H9 (cell line): ENCODE measurements at places on chromosomes 3 and 15. TPM values are rescaled to one million over a fixed set of nuclear protein-coding genes. Genes with fewer than 3 reads are reported as not detected.

DNA sequence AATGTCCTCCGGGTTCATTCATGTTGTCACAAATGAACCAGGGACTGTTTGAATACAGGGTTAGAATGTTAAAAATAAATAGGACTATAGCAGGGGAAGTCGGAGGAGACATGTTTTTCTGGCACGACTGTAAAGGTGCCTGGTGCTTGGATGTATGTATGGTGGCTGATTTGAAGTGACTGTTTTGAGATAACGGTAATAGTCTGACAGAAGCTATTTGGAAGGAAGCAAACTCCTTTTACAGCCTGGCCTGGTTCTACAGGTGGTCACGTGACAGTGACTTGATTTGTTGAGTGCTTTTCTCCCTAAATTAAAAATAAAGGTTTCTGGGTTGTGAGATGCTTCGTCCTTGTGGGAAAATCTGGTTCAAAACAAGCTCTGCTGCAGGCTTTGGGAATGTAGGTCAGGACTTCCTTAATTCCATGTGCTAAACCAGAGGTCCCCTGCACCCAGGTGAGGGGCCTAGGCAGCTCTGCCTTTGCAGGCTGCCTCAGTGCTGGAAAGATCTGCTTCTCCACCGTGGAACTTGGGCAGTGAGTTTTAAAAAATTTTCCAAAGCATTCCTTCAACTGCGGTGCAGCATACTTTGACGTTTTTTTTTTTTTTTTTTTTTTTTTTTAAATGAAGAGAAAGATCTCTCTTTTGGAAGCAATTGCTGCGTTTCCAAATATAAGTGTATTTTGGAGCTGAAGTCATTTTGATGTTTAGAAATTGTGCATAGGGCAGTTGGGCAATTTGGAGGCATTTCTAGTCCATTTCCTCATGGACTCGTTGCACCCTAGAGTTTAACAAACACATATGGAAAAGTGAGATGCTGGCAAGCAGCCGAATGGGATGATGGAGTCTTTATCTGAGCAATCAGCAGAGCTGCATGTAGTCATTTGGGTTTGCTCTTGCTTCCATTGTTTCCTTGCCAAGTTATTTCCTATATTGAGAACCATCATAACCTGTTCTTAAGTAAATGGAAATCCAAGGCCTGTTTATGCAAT, 30.9 kb downstream of the ITPR1 start:
- H3K36me3 ChIP-seq: no peaks in the 10 kb centered on the region
- H3K4me1 ChIP-seq: no peaks in the 10 kb centered on the region
- no peak overlapping the region for H3K4me3 ChIP-seq
- no peaks in the 10 kb centered on the region for H3K27me3 ChIP-seq
- H3K27ac ChIP-seq: no peak overlapping the region
- no peak for DNase-seq

CDC25A gene
- total RNA-seq: 83.3 and 84.5 TPM in 2 replicates

DNA sequence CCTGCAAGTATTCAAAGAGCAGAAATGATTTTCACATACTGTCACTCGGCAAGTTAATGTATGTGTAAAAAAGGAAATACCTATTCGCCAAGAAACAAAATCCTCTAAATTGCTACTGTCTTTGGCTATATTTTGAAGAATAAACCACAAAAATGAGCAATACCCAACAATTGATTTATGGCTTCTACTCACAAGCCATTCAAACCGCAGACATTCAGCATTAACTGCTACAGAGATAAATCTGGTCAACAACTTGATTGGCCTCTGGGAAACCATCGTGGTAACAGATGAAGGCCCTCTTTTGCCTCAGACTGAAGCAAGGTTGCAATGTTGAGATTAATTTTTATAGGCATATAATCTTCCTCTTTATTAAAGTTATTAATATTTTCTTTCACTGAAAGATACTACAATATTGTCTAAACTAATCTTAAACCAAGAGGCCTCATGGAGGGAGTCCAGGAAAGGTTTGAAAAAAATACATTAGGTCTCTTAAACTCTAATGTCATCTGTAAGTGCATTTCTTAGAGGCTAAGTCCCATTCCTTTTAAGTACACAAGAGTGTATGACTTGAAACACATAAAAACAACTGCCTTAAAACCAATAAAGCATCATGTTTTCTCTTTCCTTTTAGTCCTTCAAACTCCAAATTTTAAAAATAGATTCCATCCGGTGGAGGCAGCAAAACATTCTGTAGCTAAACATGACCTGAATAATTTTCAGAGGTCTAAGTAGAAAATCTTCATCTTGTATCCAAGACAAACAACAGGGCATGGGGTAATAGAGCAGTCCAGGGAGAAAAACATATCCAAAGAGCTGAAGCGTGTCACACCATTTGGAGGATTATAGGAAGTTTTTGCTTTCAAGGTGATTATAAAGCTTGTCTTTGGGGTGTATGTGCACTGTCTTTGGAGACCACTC, 162.4 kb upstream of the TGFBR2 start:
- H3K4me1 ChIP-seq: peaks cover 2% of the 10 kb centered on the region; the same call in 1 of the 2 replicates
- H3K4me3 ChIP-seq: no peak overlapping the region

SMCO1 gene
- total RNA-seq: not detected in 2 replicates

DNA sequence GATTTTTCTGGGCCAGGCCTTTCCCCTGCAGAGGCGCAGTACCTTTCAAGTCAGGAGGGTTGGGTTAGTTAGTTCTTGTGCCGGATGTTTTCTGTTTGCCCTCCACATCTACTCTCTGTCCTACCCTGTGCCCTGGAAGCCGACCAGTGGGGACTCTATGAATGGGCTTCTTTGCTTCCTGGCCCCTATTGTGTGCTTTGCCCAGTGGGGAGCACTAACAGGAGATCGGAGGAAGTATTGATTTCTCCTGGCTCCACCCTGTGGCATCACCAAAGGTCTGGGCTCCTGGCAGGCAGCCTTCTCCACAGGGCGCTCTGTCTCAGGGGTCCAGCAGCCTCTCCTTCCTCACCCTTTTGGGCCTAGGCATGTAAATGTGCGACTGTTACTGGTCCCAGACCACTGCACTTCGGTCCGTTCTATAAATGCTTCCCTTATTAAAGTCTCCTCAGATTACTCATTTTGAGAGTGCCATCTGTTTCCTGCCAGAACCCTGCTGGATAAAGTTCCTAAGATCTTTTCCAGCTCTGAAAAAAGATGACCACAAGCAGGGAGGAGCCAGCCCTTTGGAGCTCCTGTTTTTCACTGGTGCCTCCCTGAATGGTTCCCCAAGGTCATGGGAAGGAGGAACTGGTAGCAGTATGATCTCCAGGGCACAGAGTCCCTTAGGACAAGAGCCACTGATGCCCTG, 44.5 kb downstream of the CTDSPL start:
- DNase-seq: no peak
- H3K27ac ChIP-seq: peak overlapping the region; percentile 23
- H3K4me1 ChIP-seq: peaks cover 5% of the 10 kb centered on the region
- no peaks in the 10 kb centered on the region for H3K27me3 ChIP-seq
- no peaks in the 10 kb centered on the region for H3K36me3 ChIP-seq

- no peak overlapping the region for H3K4me3 ChIP-seq
- no peaks in the 10 kb centered on the region for H3K36me3 ChIP-seq
- no peak for DNase-seq
- H3K27me3 ChIP-seq: no peaks in the 10 kb centered on the region
Observed at GRCh38 chr3:154540950-154541604, 111.1 kb upstream of the GPR149 start.

GRCh38 chr3:128095222-128095703, 28.3 kb downstream of the RUVBL1 start:
- DNase-seq: peak; percentile 82
- no peak overlapping the region for H3K27ac ChIP-seq
- H3K4me3 ChIP-seq: 0 out of 2 replicates have a peak overlapping the region, but pooled peaks have one; percentile 23
- H3K4me1 ChIP-seq: peaks cover 16% of the 10 kb centered on the region
- peaks cover 64% of the 10 kb centered on the region for H3K36me3 ChIP-seq

- no peak overlapping the region for H3K4me3 ChIP-seq
- H3K36me3 ChIP-seq: no peaks in the 10 kb centered on the region
- H3K27me3 ChIP-seq: no peaks in the 10 kb centered on the region
- H3K27ac ChIP-seq: no peak overlapping the region
- H3K4me1 ChIP-seq: no peaks in the 10 kb centered on the region
Observed at GRCh38 chr15:79463043-79463780, 31.1 kb downstream of the MINAR1 start.

DNA sequence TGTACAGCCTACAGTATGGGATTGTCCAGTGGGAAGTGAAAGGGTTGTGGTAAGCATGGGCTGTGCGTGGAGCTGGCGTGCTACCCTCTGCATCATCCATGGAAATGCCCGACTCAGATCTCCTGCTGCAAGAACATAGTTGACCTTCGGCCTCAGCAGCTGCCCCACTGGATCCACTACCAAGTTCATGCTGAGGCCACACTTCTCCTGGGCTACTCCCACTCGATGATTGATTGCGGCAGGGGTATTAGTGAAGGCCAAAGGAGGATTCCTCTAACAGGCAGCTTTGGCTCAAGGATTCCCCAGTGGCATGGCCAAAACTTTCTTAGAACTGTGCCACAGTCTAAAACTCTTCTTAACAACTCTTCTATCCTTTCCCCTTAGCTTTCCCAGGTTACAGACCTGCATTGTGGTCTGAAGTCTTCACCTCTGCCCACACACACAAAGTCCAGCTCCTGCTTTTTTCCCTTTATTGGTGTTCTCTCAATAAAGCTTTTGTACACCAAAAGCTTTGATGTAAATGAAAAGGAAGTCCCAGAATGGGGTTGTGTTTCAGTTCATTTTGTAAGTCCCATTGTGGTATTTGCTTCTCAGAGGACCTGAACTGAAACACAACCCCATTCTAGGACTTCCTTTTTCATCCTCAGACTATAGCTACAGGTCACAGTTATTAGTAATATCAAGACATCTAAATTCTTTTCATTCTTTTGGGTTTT, 4.9 kb upstream of the TBC1D5 start:
- no peak overlapping the region for H3K4me3 ChIP-seq
- H3K4me1 ChIP-seq: no peaks in the 10 kb centered on the region
- H3K36me3 ChIP-seq: no peaks in the 10 kb centered on the region
- no peaks in the 10 kb centered on the region for H3K27me3 ChIP-seq

- H3K36me3 ChIP-seq: no peaks in the 10 kb centered on the region
- no peak for DNase-seq
- H3K4me3 ChIP-seq: no peak overlapping the region
Observed at GRCh38 chr15:46660096-46660842, 1025.4 kb downstream of the SQOR start.

- H3K27ac ChIP-seq: no peak overlapping the region
- peaks cover 8% of the 10 kb centered on the region; the same call in 1 of the 2 replicates for H3K36me3 ChIP-seq
- H3K4me3 ChIP-seq: no peak overlapping the region
- no peak for DNase-seq
Observed at GRCh38 chr15:64224511-64224910, 61.7 kb upstream of the PPIB start.

NUSAP1 gene
- total RNA-seq: 157 and 158 TPM in 2 replicates

GRCh38 chr3:31462050-31462569, 70.6 kb upstream of the STT3B start:
- no peaks in the 10 kb centered on the region for H3K27me3 ChIP-seq
- no peaks in the 10 kb centered on the region for H3K36me3 ChIP-seq
- H3K4me1 ChIP-seq: no peaks in the 10 kb centered on the region; the same call in 1 of the 2 replicates
- H3K27ac ChIP-seq: no peak overlapping the region
- no peak for DNase-seq
- H3K4me3 ChIP-seq: no peak overlapping the region

GUCA1C gene
- total RNA-seq: not detected in 2 replicates

DNA sequence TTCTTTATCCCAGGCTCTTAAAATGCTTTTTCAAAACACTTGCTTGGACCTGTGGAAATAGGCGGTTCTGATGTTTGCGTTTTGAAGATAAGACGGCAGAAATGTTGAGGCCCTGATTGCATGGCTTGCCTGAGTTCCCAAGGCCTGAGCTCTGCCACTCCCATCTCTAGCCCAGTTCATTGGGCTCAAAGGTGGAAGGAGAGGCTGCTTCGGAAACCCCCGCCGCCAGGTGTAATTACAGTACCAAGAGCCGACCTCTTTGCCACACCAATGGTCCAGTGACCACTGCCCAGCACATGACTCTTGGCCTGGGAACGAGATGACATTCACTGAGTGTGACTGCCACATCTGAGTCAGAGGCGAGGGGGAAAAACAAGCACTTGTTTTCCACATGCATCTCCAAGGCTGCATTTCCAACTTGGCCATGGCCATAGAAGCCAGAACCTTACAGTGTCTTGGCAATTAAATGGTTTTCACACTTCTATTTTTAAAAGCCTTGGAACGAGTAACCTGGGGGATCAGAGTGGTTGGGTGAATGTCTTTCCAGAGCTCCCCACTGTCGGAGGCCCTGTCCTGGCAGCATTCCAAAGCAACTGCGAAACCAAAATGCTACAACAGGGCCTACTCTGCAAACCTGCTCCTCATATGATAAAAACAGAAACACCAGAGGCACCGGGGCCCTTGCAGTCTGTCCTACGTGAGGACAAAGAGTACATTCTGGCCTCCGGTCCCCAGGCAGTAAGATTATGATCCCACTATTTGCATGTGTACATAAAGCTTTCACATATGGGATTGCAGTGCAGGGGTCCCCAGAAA, 63.8 kb upstream of the CGNL1 start:
- H3K4me3 ChIP-seq: no peak overlapping the region
- H3K27me3 ChIP-seq: no peaks in the 10 kb centered on the region
- H3K36me3 ChIP-seq: no peaks in the 10 kb centered on the region
- no peaks in the 10 kb centered on the region for H3K4me1 ChIP-seq

CCR9 gene
- not detected in 2 replicates for total RNA-seq

GLT8D1 gene
- 37.0 and 39.3 TPM in 2 replicates for total RNA-seq

DNA sequence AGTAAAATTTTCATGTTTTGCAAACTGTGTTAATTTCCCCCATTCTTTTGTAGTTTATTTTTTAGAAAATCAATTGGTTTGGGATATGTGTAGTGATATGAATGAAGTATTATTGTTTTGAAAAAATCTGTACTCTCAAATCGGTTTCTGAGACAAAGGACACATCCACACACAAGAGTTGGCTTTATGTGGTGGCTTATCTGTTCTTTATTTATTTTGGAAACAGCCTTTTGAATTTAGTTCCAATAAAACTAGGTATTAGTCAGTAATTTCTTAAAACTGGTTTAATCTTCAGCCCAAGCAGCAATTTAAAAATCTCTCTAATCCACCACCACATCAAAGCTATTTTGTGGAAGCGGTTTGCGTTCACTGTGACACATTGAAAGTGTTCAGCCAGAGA, 741.5 kb upstream of the GRM7 start:
- no peaks in the 10 kb centered on the region for H3K4me1 ChIP-seq
- DNase-seq: no peak
- no peak overlapping the region for H3K4me3 ChIP-seq
- H3K27me3 ChIP-seq: no peaks in the 10 kb centered on the region
- no peaks in the 10 kb centered on the region for H3K36me3 ChIP-seq

DHX30 gene
- total RNA-seq: 107 TPM in 2 replicates

PLSCR5 gene
- total RNA-seq: not detected in 2 replicates

SKOR1 gene
- 0.13 TPM in 2 replicates for total RNA-seq

DNA sequence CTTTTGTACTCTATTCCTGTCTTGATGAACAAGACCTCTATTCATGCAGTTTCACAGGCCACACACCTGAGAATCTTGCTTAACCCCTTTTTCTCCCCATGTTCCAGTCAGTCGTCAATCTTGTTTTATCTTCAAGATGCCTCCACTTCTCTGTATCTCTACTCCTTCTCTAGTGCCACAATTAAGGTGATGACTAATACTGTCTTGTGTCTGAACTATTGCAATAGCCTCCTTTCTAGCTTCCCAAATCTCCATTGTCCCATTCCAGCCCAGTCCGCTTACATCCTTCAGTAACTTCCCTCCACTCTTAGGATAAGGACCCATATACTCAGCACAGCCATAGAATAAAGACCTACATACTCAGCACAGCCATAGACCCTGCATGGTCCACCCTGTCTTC, 24.7 kb downstream of the CHST14 start:
- H3K4me1 ChIP-seq: no peaks in the 10 kb centered on the region
- H3K36me3 ChIP-seq: no peaks in the 10 kb centered on the region
- H3K27ac ChIP-seq: no peak overlapping the region

KNG1 gene
- total RNA-seq: not detected in 2 replicates

FBXO40 gene
- 0.04 and 0.15 TPM in 2 replicates for total RNA-seq

SPINK8 gene
- not detected in 2 replicates for total RNA-seq
